ENCODE measurements at places on chromosomes 12 and 14.

DNA sequence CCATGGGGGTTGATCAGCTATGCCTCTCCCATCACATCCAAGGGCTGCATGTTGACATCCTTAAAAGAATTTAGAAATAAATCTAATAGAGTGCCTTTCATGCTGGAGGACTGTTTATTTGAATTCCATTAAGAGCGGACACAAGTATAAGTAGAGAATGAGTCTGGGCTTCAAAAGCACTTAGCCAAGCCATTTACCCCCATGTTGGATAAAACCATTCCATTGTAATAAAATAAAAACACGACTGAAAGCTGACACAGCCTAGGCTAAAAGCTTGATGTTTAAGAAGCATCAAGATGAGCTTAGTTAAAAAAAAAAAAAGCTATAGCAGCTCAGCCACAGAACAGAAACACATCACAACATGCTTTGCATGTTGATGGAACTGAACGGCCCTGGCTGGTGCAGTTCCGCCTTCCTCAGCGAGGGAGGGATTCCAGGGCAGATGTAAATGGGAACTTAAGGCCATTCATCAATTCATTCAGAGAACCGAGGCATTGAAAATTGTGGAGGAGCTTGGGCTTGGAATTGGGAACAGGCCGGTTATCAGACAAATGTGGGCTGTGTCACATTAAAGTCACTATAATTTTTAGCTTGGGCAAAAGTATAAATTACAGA is 41.2 kb downstream of the TMEM132D start:
- no peak for DNase-seq

DNA sequence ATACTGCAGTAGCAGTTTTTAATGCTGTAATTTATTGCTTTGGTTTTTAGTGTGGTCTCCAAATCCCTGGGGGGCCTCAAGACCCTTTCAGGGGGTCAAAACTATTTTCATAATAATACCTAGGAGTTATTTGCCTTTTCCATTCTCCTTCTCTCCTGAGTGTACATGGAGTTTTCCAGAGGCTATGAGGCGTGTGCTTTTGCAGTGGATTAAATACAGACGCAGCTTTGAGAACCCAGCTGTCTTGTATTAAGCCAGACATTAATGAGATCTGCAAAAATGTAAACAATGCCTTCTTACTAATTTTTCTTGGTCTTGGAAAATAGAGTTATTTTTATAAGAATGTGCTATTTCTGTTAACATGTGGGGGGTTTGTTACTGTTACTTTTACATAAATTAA is 68.6 kb downstream of the SLC25A47 start:
- DNase-seq = no peak

DNA sequence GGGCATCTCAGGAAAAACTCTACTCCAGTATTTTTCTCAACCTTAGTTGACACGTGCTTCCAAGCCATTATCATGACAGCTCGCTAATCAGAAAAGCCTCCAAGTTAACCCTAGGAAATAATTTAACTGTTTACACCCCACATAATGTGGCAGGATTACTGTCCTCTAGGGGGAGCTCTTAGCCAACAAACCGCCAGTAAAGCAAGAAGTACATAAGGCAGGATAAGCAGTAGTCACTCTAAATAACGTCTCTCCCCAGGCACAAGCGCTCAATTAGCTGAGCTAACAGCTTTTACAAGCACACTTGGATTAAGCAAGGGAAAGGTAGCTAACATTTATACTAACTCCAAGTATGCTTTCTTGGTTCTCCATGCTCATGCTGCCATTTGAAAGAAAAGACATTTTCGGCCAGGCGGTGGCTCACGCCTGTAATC is 22.8 kb downstream of the APOBEC1 start:
- no peak for DNase-seq

DNA sequence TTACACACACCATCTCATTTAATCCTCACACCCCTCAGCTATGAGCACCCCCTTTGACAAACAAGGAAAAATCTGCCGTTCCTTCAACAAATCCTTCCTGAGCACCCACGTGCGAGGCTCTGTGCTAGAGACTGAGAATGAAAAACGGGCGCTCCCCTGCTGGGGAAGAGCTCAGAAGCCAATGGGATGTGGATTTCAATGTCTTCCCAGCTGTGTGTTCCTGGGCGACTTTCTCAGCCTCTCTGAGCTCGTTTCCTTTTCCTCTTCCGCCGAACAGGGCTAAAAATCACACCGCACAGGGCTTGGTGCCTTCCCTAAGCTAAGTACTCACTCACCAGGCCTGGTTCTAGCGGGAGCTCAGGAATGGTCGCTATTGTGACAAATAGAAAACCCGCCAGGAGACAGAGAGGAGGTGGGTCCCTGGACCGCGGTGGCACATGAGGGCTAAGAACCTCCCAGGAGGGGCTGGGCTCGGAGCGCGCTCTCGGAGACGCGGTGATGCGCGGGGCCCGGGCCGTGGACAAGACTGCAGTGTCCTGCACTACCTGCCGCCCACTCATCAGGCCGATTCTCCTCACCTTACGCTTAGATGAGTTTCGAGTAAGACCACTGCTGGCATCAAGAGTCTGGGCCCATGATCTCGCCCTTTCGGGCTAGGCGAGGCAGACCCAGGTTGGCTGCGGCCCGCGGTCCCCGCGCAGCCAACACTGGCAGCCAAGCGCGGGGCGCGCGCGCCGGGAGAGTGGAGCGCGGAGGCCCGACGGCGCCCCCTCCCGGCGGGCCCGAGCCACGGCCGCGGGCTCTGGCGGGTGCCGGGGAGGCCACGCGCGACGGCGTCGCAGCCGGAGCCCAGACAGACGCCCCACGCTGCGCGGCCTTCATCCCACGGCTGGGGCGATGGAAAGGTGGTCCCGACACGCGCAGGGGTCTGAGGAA is 17.0 kb downstream of the ZDHHC22 start:
- DNase-seq = peak; percentile 59

GRCh38 chr14:105099778-105100177 is 34.5 kb upstream of the GPR132 start:
- DNase-seq = no peak

- DNase-seq = no peak
Observed at GRCh38 chr14:100225169-100225568, 13.8 kb upstream of the YY1 start.

- DNase-seq = no peak
Observed at GRCh38 chr12:110699591-110700445, 10.9 kb upstream of the HVCN1 start.

DNA sequence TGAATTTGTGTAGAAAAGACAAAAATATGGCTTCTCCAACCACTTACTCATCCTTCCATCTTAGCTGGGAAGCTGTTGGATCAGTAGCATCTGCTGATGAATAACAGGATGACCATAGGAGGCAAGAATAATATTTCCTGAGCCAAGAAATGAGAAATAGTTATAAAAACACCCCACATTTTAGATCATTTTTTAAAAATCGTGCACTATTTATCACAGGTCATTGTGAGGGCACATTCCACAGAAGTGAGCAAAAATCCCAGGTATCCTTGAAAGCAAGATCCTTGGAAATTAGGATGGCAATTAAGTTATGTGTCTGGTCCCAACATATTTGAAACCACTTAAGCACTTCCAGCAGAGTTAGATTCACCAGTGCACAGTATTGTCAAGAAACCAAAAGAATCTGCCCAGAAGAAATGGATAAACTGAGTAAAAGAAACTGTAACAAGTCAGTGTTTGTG is 8.4 kb downstream of the FAR2 start:
- no peak for DNase-seq

- DNase-seq = no peak
Observed at GRCh38 chr12:92462049-92462448, 240.7 kb upstream of the PLEKHG7 start.

DNA sequence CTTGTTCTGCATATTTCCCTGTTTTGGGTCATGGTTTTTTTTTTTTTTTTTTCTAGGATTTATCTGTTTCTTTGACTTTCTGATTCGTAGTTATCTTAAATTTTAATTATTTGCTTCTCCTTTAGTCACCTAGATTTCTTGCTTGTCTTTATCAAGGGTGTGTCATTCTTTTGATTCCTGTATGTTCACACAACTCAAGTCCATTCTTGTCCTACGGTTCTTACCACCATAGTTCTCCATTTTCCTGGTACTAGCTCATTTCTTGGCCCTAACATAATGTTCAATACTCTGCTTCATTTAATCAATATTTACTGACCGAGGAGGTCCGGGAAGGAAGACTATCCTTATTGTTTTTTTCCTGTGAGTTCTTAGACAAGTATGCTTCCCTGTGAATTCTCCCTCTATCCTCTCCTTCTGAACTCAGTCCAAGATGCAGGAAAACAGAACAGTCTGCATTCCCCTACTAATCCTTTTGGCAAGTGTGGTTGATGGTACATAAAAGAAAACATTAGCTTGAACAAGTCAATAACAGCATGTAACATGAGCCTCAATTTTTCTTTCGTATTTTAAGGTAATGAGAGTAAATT is 1346.4 kb upstream of the SEL1L start:
- DNase-seq = no peak

- DNase-seq = no peak
Observed at GRCh38 chr14:70358631-70359030, 852 bp downstream of the COX16 start.

- DNase-seq = no peak
Observed at GRCh38 chr14:68521961-68522509, 270.8 kb downstream of the ZFP36L1 start.

DNA sequence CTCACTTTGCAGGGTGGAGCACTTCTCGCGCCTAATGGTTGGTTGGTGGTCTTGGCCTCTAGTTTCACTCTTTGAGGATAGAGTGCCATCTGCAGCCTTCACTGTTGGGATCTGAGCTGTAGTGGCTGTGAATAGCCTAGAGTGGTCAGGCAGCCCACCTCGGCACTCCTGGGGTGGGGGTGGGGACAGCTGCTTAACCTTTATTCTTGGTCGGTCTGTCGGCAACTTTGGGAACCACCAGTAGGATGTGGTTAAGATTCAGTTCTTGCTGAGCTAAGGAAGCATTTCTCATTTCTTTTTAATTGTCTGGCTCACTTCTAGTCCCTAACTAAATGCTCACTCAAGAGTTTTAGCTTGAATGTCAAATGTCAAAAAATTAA is 21.1 kb downstream of the TMBIM6 start:
- no peak for DNase-seq

All from stimulated activated CD4-positive, alpha-beta T cell treated with anti-CD3 and anti-CD28 coated beads, Interleukin-4, amount 100 ng/mL, for 1 hour (primary cell).